HFF-Myc (cell line): ENCODE measurements at places on chromosomes 16 and 17.

GRCh38 chr16:13568803-13569202, 351.2 kb upstream of the ERCC4 start:
- no peak for DNase-seq

GRCh38 chr16:4415538-4416199, 727 bp downstream of the CORO7 start:
- no peak for DNase-seq

DNA sequence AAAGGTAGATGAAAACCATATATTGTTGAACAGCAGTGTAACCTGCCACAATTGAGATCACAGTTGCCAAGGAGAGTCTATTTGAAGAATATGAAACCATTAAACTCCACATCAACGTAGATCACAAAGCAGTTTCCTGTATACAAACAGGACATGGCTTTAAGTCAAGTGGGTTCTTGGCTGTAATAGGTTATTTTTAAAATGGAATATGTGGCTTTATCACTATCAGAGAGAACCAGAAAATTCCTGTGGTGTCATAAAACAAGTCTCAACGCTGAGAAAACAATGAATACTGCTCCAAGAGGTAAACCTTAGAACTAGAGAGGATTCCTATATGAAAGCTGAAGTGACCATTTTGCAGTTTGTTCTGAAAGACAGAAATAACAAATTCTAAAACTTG, 999.7 kb downstream of the CDH11 start:
- no peak for DNase-seq

- no peak for DNase-seq
Observed at GRCh38 chr17:47705536-47706530, 11.9 kb downstream of the TBKBP1 start.

GRCh38 chr16:10883004-10883403, 6.0 kb downstream of the CIITA start:
- no peak for DNase-seq

- DNase-seq, result no peak
Observed at GRCh38 chr17:68785565-68786486, 169.4 kb downstream of the ABCA8 start.
